ENCODE measurements at places on chromosomes 11 and 22. TPM values are rescaled to one million over a fixed set of nuclear protein-coding genes. Genes with fewer than 3 reads are reported as not detected.

The RTCB gene
- total RNA-seq: 61.0 TPM

The HINFP gene
- 15.6 TPM for total RNA-seq

The SLC5A12 gene
- total RNA-seq: not detected

The ROM1 gene
- 5.3 TPM for total RNA-seq
